Stimulated activated CD8-positive, alpha-beta memory T cell treated with anti-CD3 and anti-CD28 coated beads, Interleukin-12 subunit alpha, Interleukin-12 subunit beta, amount 100 ng/mL, for 1 hour (primary cell): ENCODE measurements at places on chromosomes 3 and 15.

DNA sequence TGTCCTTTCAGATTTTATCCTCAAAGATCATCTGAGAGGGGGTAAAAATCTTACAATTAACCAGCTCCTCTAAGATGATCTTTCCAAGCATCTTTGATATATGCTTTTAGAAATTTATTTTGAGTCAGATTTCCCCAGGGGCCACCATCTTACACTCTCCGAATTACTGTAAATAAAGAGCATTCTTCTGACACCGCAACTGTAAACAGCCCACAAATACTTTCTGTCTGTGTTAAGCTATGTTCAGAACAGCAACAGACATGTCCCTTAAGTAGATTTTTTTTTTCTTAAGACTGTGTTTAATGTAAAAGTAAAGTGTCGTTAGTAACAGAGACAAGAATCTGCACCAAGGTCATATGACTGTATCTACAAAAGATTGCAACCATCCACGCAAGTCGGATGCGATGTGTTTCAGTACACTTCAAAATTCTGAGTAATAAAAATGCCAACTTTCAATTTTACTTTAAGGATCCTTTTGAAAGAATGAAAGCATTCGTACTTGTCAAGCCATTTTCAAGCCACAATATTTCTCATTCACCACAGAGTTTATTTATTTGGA lies 159.0 kb upstream of the KCNH8 start:
- DNase-seq, result no peak

- no peak for DNase-seq
These were observed 608.6 kb upstream of the BCHE start for GRCh38 chr3:166445865-166446264.

GRCh38 chr3:172749230-172749965 lies 1.1 kb upstream of the ECT2 start:
- DNase-seq, result no peak

DNA sequence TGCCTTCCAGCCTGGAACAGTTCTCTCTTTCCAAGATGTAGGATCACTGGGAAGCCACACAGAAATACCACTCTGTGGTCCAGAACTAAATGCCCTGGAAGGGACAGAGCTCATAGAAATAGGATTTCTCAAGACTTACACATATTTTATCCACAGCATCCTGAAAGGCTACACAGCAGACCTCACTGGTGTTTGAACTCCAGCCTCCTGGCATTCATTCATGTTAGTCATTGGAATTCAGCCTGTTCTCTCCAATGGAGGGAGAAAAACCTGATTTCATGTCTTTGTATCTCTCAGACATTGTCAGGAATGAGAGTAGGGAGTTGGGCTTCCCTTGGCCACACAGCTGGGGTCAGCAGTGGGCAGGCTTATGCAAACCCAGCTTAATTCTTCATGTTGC lies 121.1 kb upstream of the PPP2R3A start:
- DNase-seq, result no peak

DNA sequence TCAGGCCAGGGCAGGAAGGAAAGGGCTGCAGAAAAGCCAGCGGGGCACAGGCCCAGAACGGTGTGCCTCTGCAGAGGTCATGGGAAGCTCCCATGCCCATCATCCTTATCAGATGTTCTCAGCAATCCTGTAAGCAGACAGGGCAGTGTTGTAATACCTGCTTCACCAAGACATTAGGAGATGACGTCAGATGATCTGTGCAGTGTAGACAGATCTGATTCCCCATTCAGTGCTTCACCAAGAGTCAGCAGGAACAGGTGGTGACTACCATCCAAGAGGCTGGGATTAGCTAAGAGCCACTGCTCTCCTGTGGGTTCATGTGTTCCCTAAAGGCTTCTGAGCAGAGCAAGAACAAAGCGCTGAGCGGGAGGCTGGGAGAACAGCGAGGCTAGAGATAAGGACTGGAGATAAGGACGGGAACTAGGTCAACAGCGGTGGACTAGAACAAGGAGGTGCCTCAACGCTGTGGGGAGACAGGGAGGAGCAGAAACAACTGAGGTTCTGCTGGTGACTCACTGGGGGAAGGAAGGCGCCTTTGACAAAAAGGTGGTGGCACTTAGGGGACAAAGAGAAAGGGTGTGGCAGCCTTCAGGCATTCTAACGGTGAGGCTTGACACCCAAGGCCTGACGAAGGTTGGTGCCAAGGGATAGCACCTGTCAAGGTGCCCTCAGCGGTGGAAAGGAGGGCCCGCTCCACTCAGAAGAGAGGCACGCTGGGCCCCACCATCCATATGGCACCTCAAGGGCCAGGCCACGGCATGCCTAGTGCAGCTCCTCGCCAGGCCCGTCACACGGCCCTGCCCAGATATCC lies 28.4 kb downstream of the CCDC12 start:
- DNase-seq, result peak; percentile 58

- no peak for DNase-seq
These were observed 184.9 kb downstream of the FAM43A start for GRCh38 chr3:194870394-194871110.

DNA sequence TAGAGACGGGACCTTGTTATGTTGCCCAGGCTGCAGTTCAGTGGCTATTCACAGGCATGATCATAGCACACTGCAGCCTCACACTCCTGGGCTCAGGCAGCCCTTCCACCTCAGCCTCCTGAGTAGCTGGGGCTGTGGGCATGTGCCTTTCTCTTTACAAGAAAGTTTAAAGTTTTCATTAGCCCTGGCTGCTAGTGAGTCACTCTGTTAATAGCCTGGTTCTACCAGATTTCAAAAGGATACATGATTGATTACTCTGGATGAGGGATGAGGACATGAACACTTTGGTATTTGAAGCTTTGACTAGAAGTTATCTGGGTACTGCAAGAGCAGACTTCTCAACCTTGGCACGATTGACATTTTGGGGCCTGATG lies 95.1 kb downstream of the DHX36 start:
- DNase-seq, result no peak

DNA sequence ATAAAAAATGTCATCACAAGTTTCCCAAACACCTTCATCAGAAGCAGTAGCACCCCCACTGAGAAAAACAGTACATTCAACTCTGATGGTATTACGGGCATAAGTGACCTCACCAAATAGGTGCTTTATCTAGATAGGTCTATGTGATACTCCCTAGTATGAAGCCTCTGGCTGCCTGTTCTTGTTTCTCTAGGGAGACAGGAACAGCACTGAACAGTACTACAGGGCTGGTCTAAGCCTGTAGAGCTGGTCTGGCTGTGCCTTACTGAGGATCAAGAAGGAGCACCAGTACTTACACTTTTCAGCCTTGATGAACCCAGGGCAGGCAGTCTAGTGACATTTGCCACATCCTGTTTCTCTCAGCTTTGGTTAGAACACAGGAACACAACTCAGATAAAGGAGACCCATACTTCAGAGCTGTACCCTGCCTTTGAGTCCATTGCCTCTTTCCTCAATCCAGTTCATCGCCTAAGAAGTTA lies 35.9 kb downstream of the OXNAD1 start:
- no peak for DNase-seq

DNA sequence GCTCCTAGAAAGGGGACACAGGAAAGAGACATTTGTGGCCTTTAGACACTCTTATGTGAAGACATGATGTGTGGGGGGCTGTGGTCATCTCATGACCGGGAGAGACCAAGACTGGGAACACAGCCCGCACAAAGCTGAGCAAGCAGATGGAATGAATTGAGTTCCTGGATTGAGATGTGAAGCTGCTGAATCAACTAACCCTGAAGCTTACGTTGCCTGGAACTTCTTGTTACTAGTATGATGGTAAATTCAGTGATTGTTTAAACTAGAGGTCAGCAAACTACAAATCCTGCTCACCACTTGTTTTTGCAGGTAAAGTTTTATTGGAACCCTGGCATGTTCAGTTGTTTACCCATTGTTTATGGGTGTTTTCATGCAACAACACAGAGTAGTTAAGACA lies 83.4 kb upstream of the BHLHE40 start:
- DNase-seq, result no peak

- no peak for DNase-seq
These were observed 118.8 kb upstream of the AZI2 start for GRCh38 chr3:28467414-28467813.

DNA sequence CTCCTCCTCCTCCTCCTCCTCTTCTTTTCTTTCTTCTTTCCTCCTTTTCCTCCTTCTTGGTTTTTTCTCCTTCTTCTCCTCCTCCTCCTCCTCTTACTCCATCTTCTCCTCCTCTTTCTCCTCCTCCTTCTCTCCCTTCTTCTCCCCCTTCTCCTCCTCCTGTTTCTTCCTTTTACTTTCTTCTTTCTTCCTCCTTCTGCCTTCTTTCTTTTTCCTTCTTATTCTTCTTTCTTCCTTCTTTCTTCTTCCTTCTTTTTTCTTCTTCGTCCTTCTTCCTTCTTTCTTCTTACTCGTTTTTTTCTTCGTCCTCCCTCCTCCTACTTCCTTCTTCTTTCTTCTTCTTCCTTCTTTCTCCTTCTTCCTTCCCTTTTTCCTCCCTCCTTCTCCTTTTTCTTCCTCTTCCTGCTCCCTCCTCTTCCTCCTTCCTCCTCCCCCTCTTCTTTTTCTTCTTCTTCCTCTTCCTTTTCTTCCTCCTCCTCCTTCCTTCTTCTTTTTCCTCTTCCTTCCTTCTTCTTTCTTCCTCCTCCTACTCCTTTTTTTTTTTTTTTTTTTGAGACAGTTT lies 92.1 kb downstream of the SLMAP start:
- DNase-seq, result no peak

- peak; percentile 35 for DNase-seq
These were observed 37.8 kb upstream of the USP3 start for GRCh38 chr15:63466378-63467192.

DNA sequence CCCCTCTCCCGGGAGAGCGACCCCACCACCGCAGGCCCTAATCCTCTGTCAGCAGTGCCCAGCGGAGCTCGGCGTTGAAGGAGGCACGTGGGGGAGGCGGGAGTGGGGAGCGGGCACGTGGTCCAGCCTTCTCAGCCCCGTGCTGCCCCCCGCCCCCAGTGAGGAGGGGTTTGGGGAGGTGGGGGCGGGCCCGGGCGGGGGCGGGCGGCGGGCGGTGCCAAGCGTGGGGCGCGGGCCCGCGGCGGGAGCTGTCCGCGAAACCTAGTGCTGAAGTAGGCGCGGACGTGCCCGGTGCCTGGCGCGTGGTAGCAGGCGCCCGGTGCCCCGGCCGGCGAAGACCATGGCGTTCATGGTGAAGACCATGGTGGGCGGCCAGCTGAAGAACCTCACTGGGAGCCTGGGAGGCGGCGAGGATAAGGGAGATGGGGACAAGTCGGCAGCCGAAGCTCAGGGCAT lies at the start of gene CPLX3:
CPLX3 (plus strand) TSS at position 264 of the 456 bp plus-strand sequence; CDS start at position 341, 77 bp downstream.
- no peak for DNase-seq

- no peak for DNase-seq
These were observed 267.7 kb upstream of the BCHE start for GRCh38 chr3:166104938-166105337.

- DNase-seq, result no peak
These were observed 14.9 kb upstream of the RPN1 start for GRCh38 chr3:128665362-128666021.

- DNase-seq, result no peak
These were observed 240.8 kb upstream of the CNTN6 start for GRCh38 chr3:852033-852432.
